ENCODE measurements at places on chromosomes 12 and 14.

- no peak for DNase-seq
Measured at GRCh38 chr12:132182206-132182710, 38.0 kb downstream of the NOC4L start.

- no peak for DNase-seq
Measured at GRCh38 chr12:108642269-108642870, 8.7 kb upstream of the SELPLG start.

GRCh38 chr14:73457924-73458182 lies 493 bp downstream of the NUMB start:
- no peak for DNase-seq

GRCh38 chr12:71610031-71610795 lies 53.4 kb downstream of the ZFC3H1 start:
- peak; percentile 6 for DNase-seq

GRCh38 chr12:2614341-2614740 lies 180.4 kb upstream of the FKBP4 start:
- no peak for DNase-seq

Measured in CD4-positive, alpha-beta T cell treated with Interleukin-10 for 1 hour (primary cell).